ENCODE measurements at places on chromosomes 3 and 15.

DNA sequence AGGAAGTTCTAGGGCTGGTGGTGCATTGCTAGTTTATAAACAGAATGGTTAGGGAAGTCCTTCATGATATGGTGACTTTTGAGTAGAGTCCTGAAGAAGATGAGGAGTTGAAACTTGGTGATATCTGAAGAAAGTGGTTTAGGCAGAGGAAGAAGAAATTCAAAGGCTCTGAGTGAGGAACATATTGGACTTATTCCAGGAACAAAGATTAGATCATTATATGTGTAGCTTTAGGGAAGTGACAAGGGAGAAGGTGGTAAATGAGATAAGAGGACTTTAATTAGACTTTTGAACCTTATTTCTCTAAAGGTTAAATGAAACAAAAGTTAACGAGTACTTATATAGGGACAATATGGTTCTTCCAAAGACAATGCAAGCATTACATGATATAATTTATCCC is 286.7 kb downstream of the DOCK3 start:
- DNase-seq = no peak

- DNase-seq = no peak
These were observed 192.9 kb upstream of the SLITRK3 start for GRCh38 chr3:165389064-165389463.

- no peak for DNase-seq
These were observed 13.5 kb upstream of the KCNMB3 start for GRCh38 chr3:179264449-179264848.

- no peak for DNase-seq
These were observed 433 bp downstream of the FILIP1L start for GRCh38 chr3:100113723-100114412.

DNA sequence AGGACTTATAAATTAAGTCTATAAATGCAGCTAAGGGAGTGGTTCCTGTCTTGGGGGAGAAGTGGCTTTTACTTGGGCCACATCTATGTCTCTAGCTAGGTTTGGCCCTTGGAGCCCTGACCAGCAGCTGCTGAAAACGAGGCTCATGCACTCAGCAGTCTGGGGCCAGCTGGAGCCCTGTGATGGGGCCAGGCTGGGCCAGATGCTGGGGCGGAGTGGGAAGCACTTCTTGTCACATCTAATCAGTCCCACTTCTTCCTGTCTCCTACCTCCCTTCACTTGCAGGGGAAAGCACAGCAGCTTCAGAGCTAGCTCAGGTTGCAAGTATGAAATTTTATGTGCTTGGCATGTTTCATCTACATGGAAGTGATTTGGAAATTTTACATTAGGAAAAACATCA is 209.9 kb upstream of the ROPN1 start:
- DNase-seq = no peak

DNA sequence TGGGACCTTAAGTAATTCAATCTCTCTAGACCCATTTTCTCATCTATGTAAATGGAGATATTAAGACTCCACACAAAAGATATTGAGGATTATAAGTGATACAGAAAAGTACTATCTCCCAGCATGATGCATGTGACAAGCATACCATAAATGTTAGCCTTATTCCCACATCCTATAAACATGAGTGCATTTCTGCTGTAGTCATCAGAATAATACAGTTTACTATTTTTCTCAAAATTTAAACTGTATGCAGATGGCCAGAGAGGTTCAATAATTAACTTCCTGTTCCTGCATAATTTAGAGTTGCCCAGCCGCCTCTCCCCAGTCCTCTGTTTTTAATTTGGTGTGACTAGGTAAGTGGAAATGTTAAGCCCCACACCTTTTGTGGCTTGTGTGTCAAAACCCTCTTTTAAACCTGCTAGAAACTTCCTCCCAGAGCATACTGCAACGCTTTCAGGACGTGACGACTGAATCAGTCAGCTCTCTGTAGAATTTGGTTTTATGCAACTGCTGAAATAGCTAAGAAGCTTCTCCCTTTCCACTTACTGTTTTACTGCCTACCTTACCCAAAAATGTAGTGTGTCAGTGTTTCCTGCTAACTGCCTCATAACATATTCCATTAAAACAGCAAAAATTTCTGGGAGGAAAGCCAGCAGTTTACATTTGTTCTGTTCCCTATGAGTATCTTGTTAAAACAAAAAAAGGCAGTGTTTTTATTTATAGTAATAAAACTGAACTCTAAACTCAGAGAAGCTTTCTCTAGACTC is 1037.9 kb downstream of the EPHA3 start:
- no peak for DNase-seq

- no peak for DNase-seq
These were observed 46.0 kb upstream of the GSK3B start for GRCh38 chr3:120140098-120140742.

GRCh38 chr3:61597906-61598305 is 36.5 kb downstream of the PTPRG start:
- no peak for DNase-seq

DNA sequence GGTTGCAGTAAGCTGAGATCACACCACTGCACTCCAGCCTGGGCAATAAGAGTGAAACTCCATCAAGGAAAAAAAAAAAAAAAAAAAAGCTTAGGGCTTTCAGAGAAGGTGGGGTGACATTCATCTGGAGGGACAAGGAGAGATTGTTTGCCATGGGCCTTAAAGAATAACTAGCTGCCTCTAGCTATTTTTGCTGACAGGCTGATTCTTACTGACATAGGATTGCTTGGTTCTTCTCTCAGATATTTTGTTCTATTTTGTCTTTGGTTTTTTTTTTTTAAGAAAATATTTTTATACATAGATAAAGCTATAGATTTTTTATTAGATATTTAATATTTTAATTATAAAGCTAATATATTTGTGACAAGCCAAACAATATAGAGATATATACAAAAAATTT is 24.2 kb upstream of the PIAS1 start:
- no peak for DNase-seq
